ENCODE measurements at places on chromosomes 1 and 21.

GRCh38 chr1:25036117-25036546 lies 106.1 kb upstream of the RUNX3 start:
- DNase-seq: no peak

GRCh38 chr1:185091480-185091879 lies 46.1 kb downstream of the RNF2 start:
- DNase-seq: no peak

DNA sequence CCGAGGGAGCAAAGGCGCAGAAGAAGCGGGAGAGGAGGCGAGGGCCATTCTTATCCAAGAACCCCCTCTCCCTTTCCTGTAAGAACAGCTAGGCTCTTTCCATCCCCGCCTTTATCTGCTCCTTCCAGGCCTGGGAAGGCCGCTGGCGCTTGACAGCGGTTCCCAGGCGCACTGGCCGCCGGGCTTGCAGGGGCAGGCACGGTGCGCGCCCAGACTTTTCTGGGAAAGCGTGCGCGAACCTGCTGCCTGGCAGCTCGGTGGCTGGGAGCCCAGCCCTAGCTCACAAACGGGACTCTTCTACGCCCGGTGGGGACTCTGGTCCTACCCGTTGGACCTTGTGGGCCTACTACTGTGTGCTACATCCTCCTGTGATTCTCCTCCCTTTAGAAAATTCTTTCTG lies 8.8 kb upstream of the IFNLR1 start:
- DNase-seq: no peak

GRCh38 chr1:43949678-43950077 lies 2.9 kb downstream of the IPO13 start:
- no peak for DNase-seq

DNA sequence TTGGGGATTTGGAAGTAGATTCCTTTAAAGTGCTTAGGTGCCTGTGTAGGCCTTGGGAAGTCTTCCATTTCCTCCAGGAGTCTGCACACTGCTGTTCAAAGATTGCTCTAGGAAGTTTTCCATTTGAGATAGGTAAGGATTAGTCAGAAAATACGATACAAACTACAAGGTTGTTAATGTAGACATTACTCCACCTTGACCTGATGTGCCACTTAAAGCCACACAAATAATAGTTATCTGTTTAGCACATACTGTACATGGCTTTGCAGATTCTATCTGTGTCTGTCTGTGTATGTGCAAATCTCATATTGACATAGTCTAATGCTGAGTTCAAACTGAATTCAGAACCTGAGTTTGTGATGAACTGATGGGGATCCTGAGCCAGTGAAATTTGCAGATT lies 118.4 kb downstream of the RHOU start:
- no peak for DNase-seq

- no peak for DNase-seq
Observed at GRCh38 chr21:41612674-41613532, 104.9 kb upstream of the TMPRSS2 start.

GRCh38 chr1:47814612-47815395 lies 182.4 kb downstream of the TRABD2B start:
- DNase-seq: no peak

DNA sequence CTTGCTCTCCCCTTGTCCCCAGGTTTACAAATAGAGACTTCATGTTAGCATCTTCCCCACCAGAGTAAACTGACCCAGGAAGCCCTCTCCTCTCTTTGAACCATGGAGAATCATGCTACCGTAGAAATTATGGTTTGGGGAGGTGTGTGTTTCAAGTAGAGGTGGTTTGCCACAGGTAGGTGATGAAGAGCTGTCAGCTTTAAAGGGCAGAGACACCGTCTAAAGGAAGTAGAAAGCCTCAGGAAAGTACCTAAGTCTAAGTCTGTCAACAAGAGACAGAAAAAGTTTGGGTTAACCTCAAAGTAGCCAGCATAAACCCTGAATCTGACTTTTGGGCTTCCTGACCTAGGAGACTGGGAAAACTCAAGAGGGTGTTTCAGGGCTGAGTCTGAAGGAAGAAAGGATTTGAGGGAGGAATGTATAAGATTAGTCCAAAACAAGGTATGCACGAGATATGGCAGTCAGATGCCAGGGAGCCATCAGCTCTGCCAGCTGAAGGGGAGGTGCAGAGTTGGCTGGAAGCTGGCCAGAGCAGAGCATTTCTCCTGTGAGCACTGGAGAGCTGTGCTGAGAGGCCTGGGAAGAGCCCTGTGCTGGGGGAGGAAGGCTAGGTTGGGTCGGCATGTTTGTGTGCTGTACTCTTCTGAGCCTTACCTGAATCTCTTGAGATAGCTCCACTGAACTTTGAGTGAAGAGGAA lies 14.3 kb downstream of the ADAMTSL4 start:
- no peak for DNase-seq

DNA sequence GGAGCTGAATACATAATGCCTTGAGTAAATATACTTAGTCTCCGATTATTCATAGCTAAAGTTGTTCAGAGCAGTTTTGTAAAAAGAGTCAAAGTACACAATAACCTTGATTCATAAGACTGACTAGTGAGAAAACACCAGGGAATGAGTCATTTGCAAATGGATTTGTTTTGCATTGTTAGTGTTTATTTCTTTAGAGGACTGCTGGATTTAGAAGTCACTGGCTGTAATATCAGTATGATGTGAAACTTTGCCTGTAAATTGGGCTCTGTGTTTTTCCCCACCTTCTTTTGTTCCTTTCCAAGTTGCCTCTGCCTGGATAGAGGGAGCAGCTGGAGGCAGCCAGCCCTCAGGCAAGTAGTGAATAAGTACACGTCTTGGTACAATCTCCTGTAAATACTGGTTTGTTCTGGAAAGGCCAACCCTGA lies 474.7 kb downstream of the NUF2 start:
- no peak for DNase-seq

GRCh38 chr1:198462365-198463019 lies 78.0 kb downstream of the ATP6V1G3 start:
- DNase-seq: no peak

- DNase-seq: peak; percentile 12
Observed at GRCh38 chr1:230109895-230110667, 43.0 kb downstream of the GALNT2 start.

- no peak for DNase-seq
Observed at GRCh38 chr1:214967865-214968575, 114.5 kb upstream of the KCNK2 start.

- no peak for DNase-seq
Observed at GRCh38 chr1:238484121-238484520, 593.4 kb upstream of the ZP4 start.

GRCh38 chr1:198936371-198937083 lies 297.7 kb downstream of the PTPRC start:
- DNase-seq: no peak

DNA sequence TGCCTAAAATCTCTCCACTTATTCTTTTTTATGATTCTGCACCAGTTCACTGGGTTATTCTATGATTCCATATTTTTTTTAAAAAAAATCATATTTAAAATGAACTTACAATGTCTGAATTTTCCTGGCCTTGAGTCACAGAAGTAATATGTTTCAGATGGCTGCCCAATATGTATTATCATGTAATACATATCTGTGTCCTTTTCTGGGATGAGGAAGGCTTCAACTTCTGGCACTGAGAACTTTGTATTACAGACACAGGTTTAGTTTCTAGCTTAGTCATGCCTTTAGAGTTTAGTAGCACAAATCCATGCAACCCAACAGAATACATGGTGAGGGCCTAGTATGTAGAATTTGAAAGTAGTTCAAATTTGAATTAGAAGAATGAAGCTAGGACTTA lies 7.8 kb upstream of the HSD17B7 start:
- no peak for DNase-seq

DNA sequence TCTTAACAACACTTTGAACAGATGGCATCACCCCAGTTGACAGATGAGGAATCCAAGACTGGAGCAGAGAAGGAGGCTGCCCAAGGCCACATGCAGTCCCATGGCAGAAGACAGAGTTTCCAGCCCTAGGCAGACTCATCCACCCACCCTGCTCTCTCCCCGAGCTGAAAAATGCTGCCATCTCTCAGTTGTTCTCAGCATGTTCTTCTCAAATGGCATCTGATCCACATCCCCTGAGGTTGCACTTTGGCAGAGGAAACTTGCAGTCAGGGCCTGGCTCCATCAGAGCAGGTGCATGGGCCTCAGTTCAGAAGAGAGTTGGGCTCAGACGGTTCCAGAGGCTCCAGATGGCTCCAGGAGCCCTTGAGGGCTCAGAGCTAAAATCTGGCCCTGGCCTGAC lies 709.4 kb downstream of the MATN1 start:
- DNase-seq: no peak

- no peak for DNase-seq
Observed at GRCh38 chr1:194342484-194343262, 1156.3 kb upstream of the B3GALT2 start.

- no peak for DNase-seq
Observed at GRCh38 chr1:65022216-65022615, 55.9 kb upstream of the JAK1 start.

- DNase-seq: no peak
Observed at GRCh38 chr21:42366292-42367010, at the start of gene TFF1. Gene TFF1 (minus strand): TSS chr21:42366535. CDS start chr21:42366495, 40 bp downstream.

- no peak for DNase-seq
Observed at GRCh38 chr1:15016001-15016400, 137.5 kb upstream of the TMEM51 start.

- DNase-seq: no peak
Observed at GRCh38 chr1:1206966-1207531, 657 bp upstream of the TNFRSF18 start.

DNA sequence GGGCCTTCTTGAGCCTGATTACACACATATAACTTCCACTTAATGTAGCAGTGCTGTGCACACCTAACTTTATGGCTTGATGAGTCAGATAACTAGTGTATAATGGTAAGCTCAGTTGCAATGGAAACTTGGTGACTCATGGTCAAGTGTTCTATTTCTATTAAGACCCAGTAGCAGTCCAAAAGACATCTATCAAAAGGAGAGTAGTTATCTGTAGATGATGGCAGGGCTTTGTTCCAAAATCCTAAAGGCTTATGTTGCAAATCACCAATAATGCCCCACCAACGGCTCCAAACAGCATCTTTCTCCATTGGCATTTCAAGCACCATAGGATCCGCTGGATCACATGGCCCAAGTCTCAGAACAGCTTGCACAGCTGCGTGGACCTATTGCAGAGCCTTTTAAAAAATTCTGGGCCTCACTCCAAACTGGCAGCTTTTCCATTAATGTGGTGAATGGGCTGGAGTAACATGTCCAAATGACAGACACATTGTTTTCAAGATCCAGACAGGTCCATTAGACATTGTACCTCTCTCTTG lies 566.8 kb upstream of the USP24 start:
- no peak for DNase-seq
